ENCODE measurements at places on chromosomes 6 and 20.

- DNase-seq = no peak
Measured at GRCh38 chr6:130928158-130928912, 101.1 kb downstream of the SMLR1 start.

GRCh38 chr6:77089776-77090175 lies 373.5 kb downstream of the HTR1B start:
- no peak for DNase-seq

DNA sequence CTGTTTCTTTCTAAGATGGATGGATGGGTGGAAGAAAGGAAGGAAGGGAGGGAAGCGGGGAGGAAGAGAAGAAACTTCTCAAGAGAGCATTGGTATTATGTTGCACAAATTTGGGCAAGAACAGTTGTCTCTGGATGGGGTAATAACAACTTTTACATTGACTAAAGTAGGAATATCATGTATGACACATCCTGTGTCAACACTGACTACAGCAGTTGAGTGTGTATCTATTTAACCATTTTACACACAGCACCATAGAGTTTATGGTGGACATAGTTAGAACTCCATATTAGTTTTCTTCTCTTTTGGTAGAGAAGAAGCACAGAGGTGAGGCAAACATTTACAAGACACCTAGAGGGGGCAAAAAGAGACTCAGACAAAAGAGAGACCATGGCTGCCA lies 44.2 kb upstream of the RNF146 start:
- DNase-seq = no peak

- no peak for DNase-seq
Measured at GRCh38 chr20:34017610-34018009, 23.9 kb downstream of the RALY start.
